Activated CD4-positive, alpha-beta T cell treated with anti-CD3 and anti-CD28 coated beads for 36 hours (primary cell): ENCODE measurements at places on chromosomes 1 and 21. TPM values are rescaled to one million over a fixed set of nuclear protein-coding genes. Genes with fewer than 3 reads are reported as not detected.

DNA sequence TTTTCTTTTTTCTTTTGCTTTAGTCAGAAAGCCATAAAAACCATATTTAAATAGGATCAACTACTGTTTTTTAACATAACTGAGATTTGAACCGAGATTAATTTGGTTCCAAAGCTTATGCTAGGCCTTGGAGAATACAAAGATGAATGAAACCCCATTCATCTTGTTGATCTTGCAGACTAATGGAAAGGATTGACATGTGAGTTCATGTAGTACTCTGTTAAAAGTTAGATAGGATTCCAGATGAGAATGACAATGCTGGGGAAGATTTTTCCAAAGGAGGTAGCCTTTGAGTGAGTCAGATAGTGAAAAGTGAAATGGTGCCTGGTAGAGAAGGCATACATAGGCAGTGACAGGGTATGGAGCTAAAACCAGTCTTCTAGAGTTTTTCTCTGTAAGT is 22.7 kb downstream of the RBM15 start:
- H3K36me3 ChIP-seq: peaks cover 24% of the 10 kb centered on the region
- no peaks in the 10 kb centered on the region for H3K27me3 ChIP-seq
- H3K4me1 ChIP-seq: no peaks in the 10 kb centered on the region
- H3K27ac ChIP-seq: no peak overlapping the region
- DNase-seq: no peak

- peak; percentile 87 for DNase-seq
- no peaks in the 10 kb centered on the region for H3K27me3 ChIP-seq
- peak overlapping the region; percentile 89 for H3K4me3 ChIP-seq
- peaks cover 80% of the 10 kb centered on the region for H3K36me3 ChIP-seq
- peaks cover 51% of the 10 kb centered on the region for H3K4me1 ChIP-seq
Observed at GRCh38 chr1:101238031-101238628, 1.3 kb downstream of the S1PR1 start.

DNA sequence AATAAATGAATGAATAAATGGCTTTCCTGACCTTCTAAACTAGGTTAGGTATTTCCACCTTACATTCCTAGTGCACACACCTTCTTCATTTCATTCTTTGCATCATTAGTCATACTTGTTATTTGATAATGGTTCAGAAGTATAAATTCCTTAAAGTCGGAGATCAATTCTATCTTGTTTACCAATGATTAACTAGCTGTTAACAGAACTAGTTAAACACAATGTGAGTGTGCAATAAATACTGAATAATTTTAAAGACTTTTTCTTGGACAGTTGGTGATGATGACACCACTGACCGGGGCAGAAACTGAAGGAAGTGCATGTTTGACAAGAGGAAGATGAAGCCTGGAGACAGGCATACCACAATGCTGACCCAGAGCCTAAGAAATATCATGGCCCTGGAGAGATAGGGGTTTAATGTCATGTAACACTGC is 207.1 kb upstream of the DEPDC1 start:
- no peak for DNase-seq
- no peaks in the 10 kb centered on the region for H3K27me3 ChIP-seq
- H3K4me3 ChIP-seq: no peak overlapping the region
- H3K36me3 ChIP-seq: no peaks in the 10 kb centered on the region

- peak; percentile 83 for DNase-seq
- H3K4me3 ChIP-seq: peak within 1 kb of the TSS; percentile 38
- H3K27me3 ChIP-seq: peaks cover 28% of the 10 kb centered on the region
- H3K27ac ChIP-seq: no peak within 1 kb of the TSS
- H3K4me1 ChIP-seq: peaks cover 3% of the 10 kb centered on the region
- no peaks in the 10 kb centered on the region for H3K36me3 ChIP-seq
Observed at GRCh38 chr1:39639305-39640130, at the start of gene HEYL. Gene HEYL, minus strand, starts transcription at chr1:39639643. Its CDS starts 18 bp downstream, at chr1:39639625.

The MOV10 gene
- 80.3 TPM for total RNA-seq
